ENCODE measurements at places on chromosomes 13 and 19.

GRCh38 chr13:49951754-49952535 is 15.8 kb upstream of the SPRYD7 start:
- DNase-seq = no peak

- DNase-seq = no peak
Observed at GRCh38 chr13:85498774-85499173, 300.4 kb downstream of the SLITRK6 start.

- DNase-seq = no peak
Observed at GRCh38 chr19:19304186-19304965, 15.9 kb downstream of the SUGP1 start.

- DNase-seq = no peak
Observed at GRCh38 chr13:38528986-38529385, 157.9 kb upstream of the FREM2 start.

DNA sequence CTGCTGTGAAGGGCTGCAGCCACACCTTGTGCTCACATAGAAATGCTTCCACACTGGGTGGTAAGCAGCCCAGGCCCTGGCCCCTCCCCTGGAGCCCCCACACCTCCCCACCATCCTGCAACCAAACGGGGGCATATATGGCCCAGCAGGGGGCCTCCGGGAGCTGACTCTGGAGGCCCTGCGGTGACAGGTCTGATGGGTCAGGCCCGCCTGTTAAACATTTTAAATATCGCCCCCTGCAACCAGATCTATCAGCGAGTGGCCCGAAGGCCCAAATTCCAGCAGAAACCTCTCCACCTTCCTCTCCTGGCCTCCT is 48.0 kb upstream of the KATNAL1 start:
- DNase-seq = peak; percentile 58
